ENCODE measurements at places on chromosomes 16 and 17. TPM values are rescaled to one million over a fixed set of nuclear protein-coding genes. Genes with fewer than 3 reads are reported as not detected.

KRT27 gene
- total RNA-seq = not detected

HSD17B2 gene
- 0.25 TPM for total RNA-seq

NDUFAB1 gene
- 91.2 TPM for total RNA-seq

KRT31 gene
- 0.32 TPM for total RNA-seq

COG8 gene
- 44.0 TPM for total RNA-seq
